ENCODE measurements at places on chromosomes 3 and 15. TPM values are rescaled to one million over a fixed set of nuclear protein-coding genes. Genes with fewer than 3 reads are reported as not detected.

Gene SUCNR1
- not detected for total RNA-seq

Gene SATB1
- total RNA-seq = 20.2 TPM

Gene SPATA16
- total RNA-seq = not detected

Gene KIF15
- total RNA-seq = 1.3 TPM

Gene GABRR3
- not detected for total RNA-seq

Gene LSAMP
- total RNA-seq = 12.2 TPM

Measured in smooth muscle cell of trachea (primary cell).